ENCODE measurements at places on chromosomes 3 and 15.
A peak's percentile ranks its signal among the peaks of the same experiment; 100 is the strongest.

- no peak for DNase-seq
These were observed 76.6 kb upstream of the LINGO1 start for GRCh38 chr15:77709135-77709886.

DNA sequence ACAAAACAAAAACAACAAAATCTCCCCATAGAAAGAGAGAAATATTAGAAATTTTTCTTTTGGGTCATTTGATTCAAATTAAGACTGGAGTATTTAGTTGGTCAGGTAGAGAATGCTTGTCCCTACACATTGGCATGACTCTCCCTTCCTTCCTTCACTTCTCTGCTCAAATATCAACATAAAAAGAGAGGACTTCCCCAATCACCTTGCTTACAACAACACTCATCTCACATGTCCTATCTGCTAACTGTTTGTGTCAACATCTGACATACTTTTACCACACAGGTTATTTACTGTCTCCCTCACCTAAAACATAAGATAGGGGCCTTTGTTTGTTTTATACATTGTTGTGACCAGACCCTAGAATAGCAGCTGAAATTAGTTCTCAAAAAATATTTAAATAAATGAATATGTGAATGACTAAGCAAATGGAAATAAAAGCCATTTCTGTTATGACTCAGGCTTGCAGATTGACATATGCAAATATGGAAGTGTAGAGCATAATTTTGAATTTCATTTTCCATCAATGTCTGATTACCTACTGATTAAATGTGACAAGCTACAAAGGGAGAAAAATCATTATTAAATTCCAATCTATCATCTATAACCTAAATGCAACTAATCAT is 304.8 kb downstream of the CTNNB1 start:
- DNase-seq = no peak

GRCh38 chr3:38489766-38490165 is 6.4 kb upstream of the EXOG start:
- no peak for DNase-seq

DNA sequence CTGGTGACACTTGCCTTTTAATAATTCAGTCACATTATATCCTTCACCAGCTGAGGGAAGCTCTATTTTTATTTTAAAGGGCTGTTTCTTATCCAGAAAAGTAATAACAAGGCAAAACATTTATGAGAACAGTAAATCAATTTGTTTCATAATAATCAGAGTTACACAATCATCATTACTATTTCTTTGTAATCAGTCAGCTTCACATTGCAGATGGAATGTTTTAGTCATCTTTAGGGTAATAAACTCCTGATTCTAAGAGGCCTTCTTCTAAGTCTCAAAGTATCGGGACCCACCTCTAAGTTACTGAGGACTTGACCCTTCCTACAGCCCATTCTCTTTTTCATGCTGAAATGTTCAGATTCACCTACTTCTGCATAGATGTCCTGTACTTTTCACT is 298.3 kb upstream of the TGFBR2 start:
- no peak for DNase-seq

DNA sequence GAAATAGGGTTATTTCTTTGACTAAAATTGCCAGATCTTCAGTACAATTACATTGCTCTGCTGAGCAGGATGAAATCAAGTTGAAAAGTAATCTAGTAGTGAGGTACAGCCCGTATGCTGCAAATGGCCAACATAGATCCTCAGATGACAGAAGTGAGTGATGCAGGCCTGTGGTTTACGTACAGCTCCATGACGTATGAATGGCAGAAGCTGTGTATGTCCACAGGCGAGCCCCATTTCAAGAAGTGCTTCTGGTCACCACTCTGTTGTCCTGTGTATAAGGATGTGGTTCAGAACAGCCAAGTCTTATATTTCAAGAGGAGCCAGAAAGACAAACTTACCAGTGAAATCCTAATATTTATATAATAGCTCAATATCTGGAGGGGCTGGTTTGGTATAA is 9.2 kb downstream of the CD86 start:
- DNase-seq = no peak

DNA sequence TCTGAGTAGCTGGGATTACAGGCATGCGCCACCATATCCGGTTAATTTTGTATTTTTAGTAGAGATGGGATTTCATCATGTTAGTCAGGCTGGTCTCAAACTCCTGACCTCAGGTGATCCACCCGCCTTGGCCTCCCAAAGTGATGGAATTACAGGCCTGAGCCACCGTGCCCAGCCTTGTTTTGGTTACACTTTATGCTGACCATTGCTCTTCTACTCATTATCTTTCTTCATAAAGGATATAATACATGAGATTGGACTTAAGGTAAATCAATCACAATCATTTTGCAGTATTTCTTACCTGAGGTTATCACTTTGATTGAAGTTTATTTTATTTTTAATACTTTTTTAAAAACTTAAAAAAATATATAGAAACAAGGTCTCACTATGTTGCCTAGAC is 2.2 kb upstream of the LEO1 start:
- DNase-seq = no peak

DNA sequence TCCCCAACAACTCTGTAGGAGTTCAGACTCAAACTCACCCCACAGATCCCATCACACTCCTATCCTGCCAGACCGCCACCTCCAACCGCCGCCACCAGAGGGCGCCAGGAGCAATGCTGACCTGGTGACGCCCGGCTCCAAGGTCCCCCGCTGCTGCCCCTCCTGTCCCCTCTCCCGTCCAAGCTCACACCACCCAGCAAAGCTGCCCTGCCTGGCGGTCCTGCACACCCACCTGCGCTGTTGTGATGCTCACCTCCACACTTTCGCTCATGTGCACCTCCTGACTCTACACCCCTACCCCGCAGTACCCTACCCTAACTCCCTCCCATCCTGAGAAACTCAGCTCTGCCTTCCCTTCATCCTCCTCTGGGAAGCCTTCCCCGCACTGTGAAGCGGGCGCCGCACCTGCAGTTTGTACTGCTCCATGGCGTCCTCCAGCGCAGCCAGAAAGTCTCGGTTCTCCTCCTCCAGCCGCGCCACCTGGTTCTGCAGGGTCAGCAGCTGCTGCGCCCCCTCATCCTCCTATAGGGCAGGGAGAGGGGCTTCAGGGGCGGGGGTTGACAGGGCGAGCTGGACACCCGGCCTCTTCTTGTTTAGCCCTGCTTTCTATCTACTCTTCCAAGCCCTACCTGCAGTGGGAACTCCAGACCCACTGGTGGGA is 7.9 kb downstream of the KIF7 start:
- DNase-seq = peak; percentile 19

- no peak for DNase-seq
These were observed 41.7 kb upstream of the CORO2B start for GRCh38 chr15:68537097-68537496.

DNA sequence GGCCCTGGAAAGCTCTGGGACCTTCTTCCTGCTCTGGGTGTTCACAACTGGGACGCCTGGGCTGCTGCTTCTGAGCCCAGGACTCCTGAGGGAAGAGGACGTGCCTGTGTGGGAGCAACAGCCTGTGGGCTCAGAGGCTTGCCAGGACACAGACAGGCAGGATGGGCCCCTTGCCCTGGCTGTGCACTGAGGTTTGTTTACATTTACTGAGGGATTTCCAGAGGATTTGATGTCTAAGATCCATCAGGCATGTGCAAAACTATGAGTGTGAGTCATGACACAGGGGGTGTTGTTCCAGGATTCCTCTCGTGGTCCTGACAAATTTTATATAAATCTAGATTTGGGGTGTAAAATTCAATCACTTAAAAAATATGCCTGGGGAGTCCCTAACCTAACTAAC is 10.6 kb downstream of the CCR9 start:
- no peak for DNase-seq

GRCh38 chr3:183587336-183587735 is 31.8 kb upstream of the KLHL6 start:
- no peak for DNase-seq

- no peak for DNase-seq
These were observed 36.6 kb upstream of the POMGNT2 start for GRCh38 chr3:43142472-43142871.

GRCh38 chr15:99169769-99170311 is 65.0 kb downstream of the SYNM start:
- no peak for DNase-seq

DNA sequence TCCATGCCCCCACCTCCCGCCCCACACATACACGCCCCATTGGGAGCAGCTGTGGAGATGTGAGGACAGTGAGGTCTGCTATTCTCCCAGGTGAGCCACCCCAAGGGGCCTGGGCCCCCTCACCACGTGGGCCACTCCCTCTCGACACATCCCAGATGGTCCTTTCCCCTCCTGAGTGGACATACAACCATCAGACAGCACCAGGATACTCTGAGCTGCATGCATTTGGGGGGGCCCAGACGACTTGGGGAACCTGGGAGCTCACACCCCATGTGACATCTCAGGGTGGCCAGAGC is 17.5 kb downstream of the FBLN2 start:
- no peak for DNase-seq

DNA sequence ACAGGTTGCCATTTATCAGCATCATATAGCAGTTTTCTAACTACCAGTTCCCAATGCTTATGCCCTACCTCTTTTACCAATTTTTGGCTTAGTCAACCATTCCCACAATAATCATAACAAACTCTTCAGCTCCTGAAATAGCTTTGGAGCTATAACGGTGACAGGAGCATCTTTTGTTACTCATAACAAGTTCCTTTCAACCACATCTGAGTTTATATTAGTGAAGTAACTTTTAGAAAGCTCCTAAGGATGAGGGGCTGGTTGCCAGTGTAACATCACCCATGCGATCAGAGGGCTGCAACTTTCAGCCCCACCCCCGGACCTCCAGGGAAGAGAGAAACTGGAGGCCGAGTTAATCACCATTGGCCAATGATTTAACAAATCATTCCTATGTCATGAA is 495.3 kb upstream of the RASGRP1 start:
- no peak for DNase-seq

DNA sequence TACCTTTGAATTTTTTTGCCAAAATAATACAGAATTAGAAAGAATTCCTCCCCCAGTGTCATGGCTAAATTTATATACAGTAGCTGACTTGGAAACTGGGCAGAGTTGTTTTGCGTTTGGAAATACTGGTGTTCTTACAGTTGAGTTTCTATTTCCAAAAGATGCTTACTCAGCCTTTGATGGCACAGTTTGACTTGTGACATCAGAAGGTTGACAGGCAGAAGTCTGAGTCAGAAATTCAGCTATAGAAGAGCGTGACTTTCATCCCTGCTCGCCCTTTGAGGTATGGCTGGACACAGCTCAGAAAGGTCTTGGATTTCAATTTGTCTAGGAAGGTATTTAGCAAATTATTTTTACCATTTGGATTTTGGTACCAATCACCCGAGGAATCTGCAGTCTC is 175.8 kb downstream of the VGLL4 start:
- no peak for DNase-seq

DNA sequence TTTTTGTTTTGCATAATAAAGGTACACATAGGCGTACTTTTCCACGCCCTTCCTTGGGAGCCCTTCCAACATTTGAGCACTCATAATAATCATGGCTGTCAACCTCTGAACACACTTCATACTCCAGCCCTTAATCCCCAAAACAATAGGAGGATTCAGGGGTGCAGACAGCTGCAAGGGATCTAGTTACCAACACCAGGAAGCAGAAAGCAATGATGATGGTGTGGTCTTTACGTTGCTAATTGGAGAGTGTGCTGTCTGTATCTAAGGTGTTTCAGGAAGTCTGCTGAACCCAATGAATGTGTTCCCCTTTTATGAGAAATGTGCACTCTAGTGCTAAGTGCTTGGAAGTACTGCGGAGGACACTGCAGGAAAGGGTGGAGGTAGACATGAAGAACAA is 60.3 kb upstream of the PDZRN3 start:
- DNase-seq = no peak

- no peak for DNase-seq
These were observed 59.5 kb upstream of the TMEM115 start for GRCh38 chr3:50418850-50419249.

GRCh38 chr15:78179286-78179840 is 30.2 kb downstream of the IDH3A start:
- DNase-seq = no peak

DNA sequence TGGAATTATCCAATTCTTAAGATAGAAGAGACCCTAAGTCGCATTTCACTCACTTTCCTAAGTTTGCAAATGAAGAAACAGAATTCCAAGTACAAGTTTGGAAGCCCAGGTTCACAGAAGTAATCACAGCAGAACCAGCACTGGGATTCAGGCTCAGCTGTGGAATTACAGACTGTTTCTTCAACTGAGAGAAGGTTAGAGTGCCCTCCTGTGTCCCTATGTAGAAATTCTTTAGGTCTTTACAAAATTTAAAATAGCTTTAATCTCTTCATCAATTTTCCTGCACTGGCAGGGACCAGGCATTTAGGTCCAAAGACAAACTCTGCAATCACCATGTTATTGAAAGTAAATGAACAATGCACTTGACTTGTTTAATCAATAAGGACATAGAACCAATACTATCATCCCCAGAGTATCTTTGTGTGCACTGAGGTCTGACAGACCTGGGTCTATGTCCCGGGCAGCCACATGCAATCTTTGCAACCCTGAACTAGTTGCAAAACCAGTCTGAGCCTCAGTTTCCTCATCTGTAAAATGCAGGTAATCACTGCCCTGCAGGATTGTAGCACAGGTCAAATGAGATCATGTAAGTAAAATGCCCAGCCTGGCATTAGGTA is 96.3 kb upstream of the ZBED2 start:
- DNase-seq = no peak

- DNase-seq = no peak
These were observed 375.0 kb downstream of the ROBO2 start for GRCh38 chr3:77414881-77415280.

DNA sequence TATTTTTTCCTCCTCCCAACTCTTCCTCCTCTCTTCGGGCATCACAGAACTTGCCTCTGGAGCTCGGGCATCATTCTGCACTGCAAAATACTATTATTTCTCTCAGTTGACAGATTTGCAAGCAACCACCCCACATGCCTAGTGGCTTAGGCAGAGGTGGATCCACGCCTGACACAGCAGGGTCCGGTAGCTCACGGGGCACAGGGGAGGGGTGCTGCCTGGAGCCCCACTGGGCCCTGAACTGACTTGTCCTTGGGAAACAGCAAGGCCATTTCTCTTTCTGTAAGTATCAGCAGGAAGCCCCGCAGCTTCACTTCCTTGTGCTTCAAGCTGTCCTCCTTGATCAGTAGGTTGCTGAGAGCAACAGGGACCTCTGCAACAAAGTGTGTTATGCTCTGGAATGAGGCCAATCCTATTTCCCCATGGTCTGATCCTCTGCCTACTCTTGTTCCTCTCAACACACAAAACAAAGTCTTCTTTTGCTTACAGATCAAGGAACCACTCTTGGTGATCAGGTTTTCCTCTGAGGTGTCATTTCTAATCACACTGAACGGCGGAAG is 69.1 kb downstream of the FAM174B start:
- no peak for DNase-seq

DNA sequence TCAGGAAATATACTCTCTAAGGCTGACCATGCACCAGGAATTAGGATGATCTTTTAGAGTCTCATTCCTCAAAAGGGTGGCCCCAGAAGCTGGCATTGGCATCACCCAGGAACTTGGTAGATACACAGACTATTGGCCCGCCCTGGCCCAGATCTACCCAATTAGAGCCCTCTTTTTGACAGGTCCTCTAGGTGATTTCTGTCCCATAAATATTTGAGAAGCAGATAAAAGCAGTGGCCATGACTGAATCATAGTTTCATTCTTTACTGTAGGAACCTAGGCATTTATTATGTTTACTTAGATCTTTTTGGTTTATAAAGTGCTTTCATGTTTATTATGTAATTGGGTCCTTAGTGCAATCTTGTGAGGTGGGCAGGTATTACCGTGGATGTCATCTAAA is 7.6 kb downstream of the TLNRD1 start:
- DNase-seq = no peak

Measured in stimulated activated CD8-positive, alpha-beta memory T cell treated with anti-CD3 and anti-CD28 coated beads, Interleukin-15, amount 100 ng/mL, for 4 hours (primary cell).